Activated T-helper 1 cell treated with Interleukin-2 at 50 U/mL for 16 hours (primary cell): ENCODE measurements at places on chromosomes 2 and 18.

- no peak for DNase-seq
Observed at GRCh38 chr18:28512357-28512756, 335.4 kb upstream of the CDH2 start.

GRCh38 chr18:75546964-75547363 lies 119.5 kb upstream of the SMIM21 start:
- no peak for DNase-seq

DNA sequence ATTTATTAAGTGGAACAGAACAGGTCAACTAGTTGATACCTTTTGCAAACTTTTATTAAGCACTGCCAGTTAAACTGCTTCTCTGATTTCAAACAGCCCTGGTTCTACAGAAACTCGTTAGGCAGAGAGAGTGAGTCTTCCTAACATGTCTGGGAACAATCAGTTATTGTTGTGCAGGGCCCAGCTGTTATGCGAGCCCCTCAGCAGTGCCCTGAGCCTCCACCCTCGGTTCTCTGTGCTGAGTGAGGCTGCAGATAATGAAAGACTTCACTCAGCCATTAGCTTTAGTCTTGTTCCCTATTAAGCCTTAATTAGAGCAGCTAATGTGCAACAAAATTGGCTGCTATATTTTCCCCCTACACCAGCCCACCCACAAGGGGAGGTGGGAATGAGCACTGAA lies 39.6 kb downstream of the KCTD18 start:
- DNase-seq = no peak

- DNase-seq = no peak
Observed at GRCh38 chr18:24466771-24467170, 6.3 kb downstream of the HRH4 start.

DNA sequence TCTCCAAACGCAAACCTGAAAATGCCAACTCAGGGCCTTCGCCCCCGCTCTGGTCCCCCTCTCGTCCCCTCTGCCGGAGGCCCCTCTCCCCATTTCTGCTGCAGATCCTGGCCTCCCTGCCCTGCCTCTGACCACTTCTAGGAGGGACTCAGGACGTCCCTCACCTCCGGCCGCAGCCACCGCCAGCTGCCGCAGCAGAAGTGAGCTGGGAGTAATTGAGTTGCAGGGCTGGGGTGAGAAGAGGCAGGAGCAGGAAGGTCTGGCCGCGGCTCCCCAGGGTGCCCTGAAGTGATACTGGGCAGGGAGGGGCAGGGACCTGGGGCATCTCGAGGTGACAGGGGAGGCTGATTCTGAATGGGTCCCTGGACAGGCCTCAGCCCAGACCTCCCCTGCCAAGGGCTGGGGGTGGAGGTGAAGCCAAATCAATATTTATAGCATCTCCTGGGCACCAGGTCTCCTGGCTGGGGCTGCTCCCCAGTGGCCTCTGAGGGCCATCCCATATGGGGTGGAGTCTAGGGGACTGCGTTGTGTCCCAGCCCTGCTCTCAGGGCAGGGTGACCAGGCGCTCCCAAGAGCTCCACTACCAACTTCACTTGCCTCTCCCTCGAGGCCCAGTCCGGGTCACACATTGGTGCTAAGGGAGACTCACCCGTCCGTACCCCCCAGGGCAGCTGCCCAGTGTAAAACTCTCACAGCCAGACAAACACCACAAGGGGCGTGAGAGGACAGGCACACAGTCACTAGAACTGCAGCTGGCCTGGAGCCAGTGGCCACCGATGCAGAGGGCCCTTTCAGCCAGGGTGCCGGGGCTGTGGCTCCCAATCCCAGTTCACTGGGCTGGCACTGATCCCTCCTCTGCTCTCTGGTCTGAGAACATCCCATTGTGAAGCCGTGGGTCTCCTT lies 33.0 kb downstream of the KCNIP3 start:
- DNase-seq = no peak

DNA sequence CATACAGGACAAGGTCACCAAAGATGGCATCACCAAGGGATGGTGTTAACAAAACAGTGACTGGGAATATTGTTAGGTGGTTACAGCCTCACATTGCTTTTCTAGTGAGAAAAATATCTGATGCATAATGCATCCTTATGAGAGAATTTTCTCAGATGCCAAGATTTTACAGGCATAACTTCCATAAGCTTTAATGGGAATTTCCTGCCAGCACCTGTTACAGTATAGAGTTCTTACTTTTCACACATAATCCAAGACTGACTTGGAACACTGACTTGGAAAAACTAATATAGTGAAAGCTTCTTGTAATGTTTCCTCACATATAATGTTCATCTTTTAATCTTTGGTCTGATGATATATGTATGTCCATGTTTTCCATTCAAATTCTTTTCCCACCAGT lies 402.8 kb downstream of the ARHGAP15 start:
- no peak for DNase-seq

DNA sequence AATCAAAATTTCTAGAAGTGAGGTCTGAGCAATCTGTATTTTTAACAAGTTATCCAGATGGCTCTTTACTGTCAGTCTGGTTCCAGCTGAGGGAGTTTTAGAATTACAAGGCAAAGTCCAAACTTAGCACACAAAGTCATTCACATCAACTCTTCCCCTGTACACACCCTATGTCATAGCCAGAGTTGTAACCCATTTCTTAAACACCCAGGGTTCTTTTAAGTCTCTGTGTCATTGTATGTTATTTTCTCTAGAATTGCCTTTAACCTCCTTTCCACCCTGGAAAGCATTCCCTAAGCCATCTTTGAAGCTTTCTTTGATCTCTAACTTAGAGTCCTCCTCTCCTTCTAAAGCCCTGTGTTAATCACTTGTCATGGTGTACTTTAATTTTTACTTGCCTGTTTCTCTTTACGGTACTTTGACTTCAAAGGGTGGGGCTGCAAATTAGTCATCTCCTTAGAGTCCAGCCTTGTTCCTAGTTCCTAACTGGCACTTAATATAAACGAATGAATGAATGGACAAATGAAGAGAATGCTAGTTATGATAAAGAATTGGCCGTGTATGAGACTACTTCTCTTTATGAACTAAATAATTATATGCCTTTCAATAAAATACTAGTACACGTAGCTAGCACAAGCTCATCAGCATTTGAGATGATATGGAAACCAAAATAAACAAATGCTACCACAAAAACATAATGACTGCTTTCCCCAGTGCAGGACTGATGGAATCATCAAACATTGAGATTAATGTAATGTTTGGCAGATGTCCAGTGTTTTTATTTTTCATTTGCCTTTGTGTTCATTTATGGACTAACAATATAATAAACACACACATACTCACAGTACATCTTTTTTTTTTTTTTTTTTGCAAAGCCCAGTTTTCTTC lies 11.9 kb upstream of the ACTR3 start:
- no peak for DNase-seq

GRCh38 chr2:199485732-199486335 lies 28.1 kb upstream of the SATB2 start:
- DNase-seq = no peak

GRCh38 chr2:182901748-182902147 lies 35.3 kb upstream of the FRZB start:
- no peak for DNase-seq

- no peak for DNase-seq
Observed at GRCh38 chr18:50832754-50833153, 12.9 kb upstream of the MRO start.
